ENCODE measurements at places on chromosomes 5 and 9.

DNA sequence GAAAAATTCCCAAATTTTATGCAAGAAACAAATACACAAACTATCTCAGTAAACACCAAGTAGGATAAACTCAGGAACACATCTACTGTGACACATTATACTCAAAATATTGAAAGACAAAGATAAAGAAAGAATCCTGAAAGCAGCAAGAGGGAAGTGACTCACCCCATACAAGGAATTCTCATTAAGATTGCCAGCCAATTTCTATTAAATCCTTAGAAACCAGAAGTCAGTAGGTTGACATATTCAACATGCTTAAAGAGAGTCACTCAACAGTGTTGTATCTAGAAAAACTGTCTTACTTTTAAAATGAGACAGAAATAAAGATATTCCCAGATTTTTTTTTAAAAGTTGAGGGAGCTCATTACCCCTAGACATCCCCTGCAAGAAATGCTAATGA lies 15.5 kb downstream of the SPATA31E1 start:
- no peak for DNase-seq

GRCh38 chr5:158463938-158464337 lies 605.0 kb upstream of the CLINT1 start:
- no peak for DNase-seq

DNA sequence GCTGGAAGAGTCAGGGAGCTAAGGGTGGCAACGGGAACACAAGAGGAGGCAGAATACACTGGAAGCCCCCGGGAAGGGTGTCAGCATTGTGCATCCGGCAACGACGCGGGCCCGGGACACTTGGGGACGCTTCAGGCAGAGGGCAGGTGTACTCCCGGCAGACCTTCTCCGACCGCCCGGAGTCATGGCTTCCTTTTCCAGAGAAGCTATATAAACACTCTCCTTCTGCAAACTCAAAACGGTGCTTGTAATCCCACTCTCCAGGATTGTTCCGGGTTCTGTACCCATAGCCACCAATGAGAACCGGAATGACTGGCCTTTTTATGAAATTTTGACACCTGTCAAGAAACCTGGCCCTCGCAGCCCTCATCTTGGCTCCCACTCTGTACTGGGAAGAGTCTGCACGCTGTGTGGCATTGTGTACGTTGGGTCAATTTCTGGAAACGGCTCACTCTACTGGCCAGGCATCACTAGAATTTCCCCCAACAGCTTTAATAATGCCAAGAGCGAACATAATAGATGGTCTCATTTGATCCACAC lies 462 bp upstream of the MCC start:
- no peak for DNase-seq

DNA sequence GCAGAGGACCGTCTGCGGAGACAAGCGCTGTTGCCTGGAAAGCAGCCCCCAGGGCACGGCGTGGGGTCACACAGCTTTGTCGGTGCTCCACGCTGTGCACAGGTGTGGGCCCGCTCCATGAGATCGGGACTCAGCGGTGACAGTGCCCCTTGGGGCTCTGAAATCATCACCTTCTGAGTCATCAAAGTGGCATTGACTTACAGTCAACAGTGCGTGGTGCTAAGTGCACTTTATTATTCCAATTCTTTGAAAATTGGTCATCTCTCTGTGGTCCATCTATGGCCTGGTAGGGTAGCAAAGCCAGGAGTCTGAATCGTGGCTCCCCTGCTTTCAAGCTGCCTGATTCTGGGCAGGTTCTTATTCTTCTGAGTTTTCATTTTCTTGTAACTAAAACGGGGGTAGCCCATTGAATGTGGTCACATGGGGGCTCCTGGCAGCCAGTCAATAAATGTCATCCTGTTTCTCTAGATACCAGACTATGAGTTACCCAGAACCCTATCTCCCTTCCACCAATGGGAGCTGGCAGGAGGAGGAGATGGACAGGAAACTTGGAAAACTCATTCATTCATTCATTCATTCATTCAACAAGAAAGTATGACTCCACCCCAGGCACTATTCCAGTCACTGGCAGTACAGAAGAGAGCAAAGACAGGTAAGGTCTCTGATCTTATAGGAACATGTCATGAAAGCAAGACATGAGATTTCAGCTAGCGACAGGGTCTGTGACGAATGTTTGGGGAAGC lies 20.3 kb upstream of the UNC5A start:
- no peak for DNase-seq

GRCh38 chr9:117470902-117471301 lies 56.0 kb upstream of the ASTN2 start:
- no peak for DNase-seq

DNA sequence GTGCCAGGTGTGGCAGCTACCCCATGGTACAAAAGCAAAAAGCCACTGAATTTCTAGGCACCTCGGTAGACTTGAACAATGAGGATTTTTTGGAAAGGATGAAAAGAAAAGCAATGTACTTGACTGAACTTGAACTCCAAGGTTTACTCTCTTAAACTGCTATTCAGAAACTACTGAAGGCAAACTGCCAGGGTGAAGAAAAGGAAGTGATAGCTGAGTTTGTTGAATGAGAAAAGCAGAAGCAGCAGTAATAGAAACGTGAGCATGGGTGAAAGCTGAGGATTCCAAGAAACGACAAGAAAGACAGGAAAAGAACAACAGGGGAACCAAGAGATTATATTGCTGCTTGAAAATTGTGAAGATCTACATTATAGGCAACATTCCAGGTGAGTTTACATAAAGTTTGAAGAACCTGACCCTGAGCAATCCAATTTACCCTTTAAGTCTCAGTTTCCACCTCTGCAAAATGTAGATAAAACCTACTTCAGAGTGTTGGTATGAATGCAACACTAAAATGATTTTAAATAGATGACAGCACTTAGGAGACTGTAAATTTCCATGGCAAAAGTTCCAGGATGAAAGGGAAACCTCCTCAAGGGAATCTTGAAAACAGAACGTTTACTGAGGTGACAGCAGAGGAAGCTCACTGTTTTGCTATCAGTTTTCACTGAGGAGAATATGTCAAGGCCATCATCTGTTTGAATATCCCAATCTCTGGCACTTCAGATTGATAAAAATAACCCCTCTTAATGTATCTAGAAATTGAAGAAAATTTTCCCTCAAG lies 245.8 kb downstream of the SPATA31D1 start:
- no peak for DNase-seq

All from activated gamma-delta T cell treated with Interleukin-2 at 50 U/mL for 16 hours (primary cell).